Dermis blood vessel endothelial cell (primary cell): ENCODE measurements at places on chromosomes 5 and 9.

GRCh38 chr5:50576686-50577256, 89.7 kb upstream of the PARP8 start:
- DNase-seq = no peak

- no peak for DNase-seq
These were observed 13.4 kb upstream of the TSLP start for GRCh38 chr5:111058064-111058463.

- DNase-seq = peak; percentile 84
These were observed 132.5 kb upstream of the HAND1 start for GRCh38 chr5:154610321-154611154.

- peak; percentile 89 for DNase-seq
These were observed 103.2 kb downstream of the PDE4D start for GRCh38 chr5:59790376-59790775.

GRCh38 chr9:34701023-34701768, 8.7 kb downstream of the CCL21 start:
- peak; percentile 77 for DNase-seq

GRCh38 chr5:101143526-101143925, 240.4 kb upstream of the ST8SIA4 start:
- DNase-seq = no peak

GRCh38 chr5:118614731-118615456, 373.5 kb downstream of the DTWD2 start:
- DNase-seq = no peak

DNA sequence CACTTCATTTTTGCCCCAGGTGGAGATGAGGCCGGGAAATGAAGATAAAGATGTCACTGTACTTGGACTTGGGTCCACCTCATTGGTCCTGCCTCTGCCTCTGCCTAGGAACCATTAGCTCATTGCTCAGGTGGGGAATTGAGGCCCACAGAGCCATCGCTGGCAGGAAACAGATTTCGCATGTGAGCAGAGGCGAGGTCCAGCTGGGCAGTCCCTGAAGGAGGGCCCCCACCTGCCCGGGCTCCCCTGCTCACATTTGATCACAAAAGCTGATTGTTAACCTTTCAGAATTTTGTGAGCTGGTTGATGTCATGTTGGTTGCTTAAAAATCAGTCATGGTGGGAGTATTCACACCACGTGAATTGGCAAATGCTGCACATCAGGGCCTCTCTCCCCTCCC, 273.8 kb upstream of the MVB12B start:
- DNase-seq = no peak

GRCh38 chr5:54691656-54692055, 174.1 kb downstream of the SNX18 start:
- DNase-seq = no peak

GRCh38 chr5:97009212-97009898, 73.5 kb downstream of the LNPEP start:
- DNase-seq = peak; percentile 63

DNA sequence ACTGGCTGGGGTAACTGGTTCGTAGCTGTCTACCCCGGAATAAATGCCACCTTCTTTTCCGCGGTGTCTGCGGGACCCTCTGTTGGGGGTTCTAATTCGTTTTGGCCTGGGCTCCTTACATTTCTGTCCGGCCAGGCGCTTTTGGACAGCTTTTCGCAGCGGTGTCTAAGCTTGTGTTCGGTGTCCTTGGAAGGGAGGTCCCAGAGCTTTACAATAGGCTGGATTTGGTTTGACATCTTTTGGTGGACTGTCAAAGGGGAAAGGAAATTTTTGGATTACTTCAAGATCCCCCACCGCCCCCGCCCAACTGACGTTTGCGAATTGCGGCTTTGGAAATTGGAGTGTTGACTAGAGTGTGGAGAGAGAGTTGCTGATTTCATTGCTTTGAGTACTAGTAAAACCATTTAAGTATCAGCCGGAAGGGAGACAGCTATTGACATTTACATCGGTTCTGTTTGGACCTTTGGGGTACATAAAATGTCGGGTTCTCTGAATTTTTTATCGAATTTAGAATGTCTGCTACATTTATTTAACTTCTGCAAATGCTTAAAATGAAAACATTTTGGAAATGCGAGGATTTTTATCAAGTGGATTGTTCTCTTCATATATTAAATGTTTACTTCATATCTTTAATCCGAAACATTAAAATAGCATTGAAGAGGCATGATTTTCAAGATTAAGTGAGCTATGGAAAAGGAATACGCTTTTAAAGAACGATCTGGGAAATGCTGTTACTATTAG, 4.7 kb upstream of the PURA start:
- DNase-seq = no peak

- no peak for DNase-seq
These were observed 48.9 kb downstream of the PDE6A start for GRCh38 chr5:149895416-149896345.

DNA sequence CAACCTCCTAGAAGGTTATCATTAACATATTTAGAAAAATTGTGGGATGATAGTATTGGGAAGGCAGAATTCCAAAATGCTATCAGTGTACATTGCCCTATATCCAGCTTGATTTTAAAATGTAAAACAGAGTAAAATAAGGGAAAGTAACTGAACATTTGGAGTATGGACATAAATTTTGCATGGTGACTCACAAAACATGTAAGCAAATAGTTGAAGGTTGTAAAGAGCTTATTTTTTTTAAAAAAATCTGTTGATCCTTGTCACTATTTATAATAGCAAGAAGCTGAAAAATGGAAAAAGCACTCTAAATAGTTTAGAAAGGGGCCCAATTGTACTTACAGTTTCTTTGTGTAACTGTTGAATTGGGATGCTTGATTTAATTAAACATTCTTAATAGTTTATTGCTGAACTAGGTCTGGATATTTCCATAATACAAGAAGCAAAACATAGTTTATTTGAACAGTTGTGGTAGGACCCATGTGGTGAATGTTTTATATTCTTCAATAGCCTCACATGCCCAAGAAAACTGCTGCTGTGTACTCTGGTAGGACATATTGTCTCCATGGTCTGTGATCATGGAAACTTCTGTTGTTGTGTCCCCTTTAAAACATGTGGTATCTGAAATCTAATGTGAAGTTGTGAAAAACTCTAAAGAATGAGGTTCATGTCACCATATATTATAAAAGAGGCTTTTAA, 82.4 kb downstream of the NNT start:
- no peak for DNase-seq
